ENCODE measurements at places on chromosomes 16 and 17. TPM values are rescaled to one million over a fixed set of nuclear protein-coding genes. Genes with fewer than 3 reads are reported as not detected.

- DNase-seq = peak; percentile 86
Measured at GRCh38 chr17:9239793-9240658, 218.7 kb downstream of the NTN1 start.

DNA sequence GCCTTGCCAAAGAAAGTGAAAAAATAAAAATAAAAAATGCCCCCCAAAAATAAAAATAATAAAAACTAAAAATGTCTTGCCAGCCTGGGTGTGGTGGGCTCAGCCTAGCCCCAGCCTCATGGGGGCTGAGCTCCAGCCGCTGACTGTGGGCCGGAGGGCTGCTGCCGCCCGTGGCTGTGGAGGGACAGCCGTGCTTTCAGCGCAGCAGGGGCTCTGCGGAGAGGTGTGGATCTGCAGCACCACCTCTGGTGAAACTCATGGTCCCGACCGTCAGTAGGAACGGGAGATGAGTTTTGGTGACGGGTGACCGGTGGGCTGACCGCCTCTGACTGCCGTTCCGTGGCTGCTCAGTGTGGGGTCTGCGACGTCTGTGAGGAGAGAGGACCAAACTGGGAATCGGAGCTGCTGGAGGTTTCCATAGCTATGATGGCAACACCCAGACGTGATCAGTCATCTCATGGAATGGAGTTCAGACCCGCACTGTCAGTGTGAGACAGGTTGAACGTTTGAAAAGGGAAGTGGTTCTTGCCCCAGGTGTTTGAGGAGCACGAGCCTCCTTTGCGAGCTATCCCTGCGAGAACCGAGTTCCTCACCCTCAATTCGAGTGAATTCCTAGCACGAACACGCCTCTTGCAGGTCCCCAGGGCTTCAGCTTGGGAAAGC lies 12.0 kb upstream of the RPL13 start:
- DNase-seq = no peak

GRCh38 chr17:35901631-35902175 lies 21.5 kb upstream of the CCL5 start:
- no peak for DNase-seq

GRCh38 chr16:19008245-19009169 lies 24.8 kb downstream of the TMC7 start:
- no peak for DNase-seq

GRCh38 chr16:27817038-27817437 lies 246.5 kb downstream of the GSG1L start:
- DNase-seq = no peak

DNA sequence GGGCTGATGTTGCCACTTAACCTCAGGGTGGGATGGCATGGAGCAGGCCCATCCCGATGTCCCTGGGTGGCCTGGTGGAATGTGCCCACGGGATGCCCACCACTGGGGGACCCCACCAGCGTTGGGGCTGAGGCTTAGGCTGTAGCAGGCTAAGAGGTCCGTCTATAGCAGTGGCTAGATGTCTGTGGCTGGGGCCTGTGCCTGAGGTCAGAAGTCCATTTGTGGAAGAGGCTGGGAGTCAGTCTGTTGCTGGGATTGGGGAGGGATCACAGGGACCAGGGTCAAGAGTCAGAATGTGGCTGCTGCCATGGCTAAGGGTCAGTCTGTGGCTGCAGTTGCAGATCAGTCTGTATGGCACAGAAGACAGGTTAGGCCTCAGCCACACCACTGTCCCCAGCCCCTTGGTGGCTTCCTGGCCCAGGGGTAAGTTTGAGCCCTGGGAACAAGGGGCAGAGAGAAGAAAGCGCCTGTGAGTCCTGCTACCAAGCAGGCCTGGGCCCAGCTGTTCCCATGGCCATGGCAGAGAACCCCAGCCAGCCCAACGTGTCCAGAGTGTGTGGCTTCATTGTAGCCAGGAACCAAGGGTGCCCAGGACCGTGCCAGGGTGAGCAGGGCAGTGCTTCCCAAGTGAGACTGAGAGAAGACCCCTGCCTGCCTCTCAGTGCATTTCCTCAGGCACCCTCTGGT lies 35.7 kb downstream of the RAI1 start:
- DNase-seq = no peak

GRCh38 chr16:24520983-24521382 lies 18.4 kb upstream of the RBBP6 start:
- no peak for DNase-seq

- no peak for DNase-seq
Measured at GRCh38 chr16:56181401-56181800, 9.9 kb upstream of the GNAO1 start.

DNA sequence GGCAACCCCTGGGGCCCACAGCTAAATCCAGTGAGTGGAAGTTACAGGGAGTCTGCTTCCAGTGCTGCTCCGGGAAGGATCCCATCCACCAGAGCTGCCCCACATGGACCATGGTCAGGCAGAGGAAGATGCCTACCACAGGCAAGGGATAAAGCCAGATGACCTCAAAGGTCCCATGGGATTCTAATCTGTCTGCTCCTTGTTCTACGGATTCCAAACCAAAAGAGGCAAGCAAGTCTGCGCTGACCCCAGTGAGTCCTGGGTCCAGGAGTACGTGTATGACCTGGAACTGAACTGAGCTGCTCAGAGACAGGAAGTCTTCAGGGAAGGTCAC lies 1.4 kb downstream of the CCL4L2 start:
- DNase-seq = no peak

GRCh38 chr17:20046629-20047028 lies 37.5 kb downstream of the SPECC1 start:
- DNase-seq = no peak

- no peak for DNase-seq
Measured at GRCh38 chr17:30103921-30104320, 12.7 kb upstream of the NSRP1 start.

- DNase-seq = no peak
Measured at GRCh38 chr16:2001035-2001434, 8.6 kb downstream of the ZNF598 start.

GRCh38 chr17:21076242-21076641 lies 33.4 kb upstream of the USP22 start:
- DNase-seq = no peak

GRCh38 chr17:80789356-80789902 lies 202.2 kb upstream of the CHMP6 start:
- DNase-seq = no peak

DNA sequence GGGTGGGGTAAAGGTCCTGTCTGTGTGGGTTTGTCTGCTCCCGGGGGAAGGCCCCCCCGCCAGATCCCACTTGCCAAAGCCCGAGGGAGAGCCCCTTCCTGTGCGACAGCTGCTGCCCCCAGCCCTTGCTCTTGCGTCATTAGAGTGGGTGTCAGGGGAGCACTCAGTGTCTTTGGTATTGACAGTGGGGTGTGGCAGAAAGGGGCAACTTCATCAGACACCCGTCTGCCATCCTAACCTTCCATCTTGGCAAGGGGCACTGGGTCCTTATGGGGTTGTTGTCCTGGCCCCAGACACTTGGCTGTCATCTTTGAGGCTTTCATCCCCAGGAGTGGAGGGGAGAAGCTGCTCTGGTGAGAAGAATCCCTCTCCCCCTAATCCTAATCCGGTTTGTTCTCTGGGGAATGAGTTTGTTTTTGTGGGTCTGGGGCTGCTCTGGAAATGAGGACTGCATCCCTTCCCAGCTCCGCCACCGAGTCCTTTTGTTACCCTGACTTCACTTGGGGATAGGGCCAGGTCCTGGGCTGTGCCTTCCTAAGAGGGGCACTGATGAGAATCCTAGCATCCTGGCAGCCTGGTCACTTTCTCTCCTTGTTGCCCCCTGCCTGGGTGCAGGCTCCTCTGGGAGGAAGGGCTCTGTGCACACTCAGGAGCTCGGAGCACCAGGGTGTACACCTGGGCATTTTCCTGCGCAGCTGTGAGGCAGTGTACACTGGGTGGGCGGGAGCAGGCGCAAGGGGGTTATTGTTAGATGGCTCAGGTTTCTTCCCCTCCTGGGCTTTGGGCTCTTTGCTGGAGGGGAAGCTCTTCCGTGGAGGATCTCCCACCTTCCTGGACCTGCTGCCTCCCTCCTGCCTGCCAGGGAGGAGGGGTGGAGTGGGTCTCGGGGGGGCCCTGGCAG lies 21.1 kb downstream of the GJD3 start:
- DNase-seq = peak; percentile 70

- DNase-seq = no peak
Measured at GRCh38 chr17:66341462-66341861, 39.0 kb downstream of the PRKCA start.

DNA sequence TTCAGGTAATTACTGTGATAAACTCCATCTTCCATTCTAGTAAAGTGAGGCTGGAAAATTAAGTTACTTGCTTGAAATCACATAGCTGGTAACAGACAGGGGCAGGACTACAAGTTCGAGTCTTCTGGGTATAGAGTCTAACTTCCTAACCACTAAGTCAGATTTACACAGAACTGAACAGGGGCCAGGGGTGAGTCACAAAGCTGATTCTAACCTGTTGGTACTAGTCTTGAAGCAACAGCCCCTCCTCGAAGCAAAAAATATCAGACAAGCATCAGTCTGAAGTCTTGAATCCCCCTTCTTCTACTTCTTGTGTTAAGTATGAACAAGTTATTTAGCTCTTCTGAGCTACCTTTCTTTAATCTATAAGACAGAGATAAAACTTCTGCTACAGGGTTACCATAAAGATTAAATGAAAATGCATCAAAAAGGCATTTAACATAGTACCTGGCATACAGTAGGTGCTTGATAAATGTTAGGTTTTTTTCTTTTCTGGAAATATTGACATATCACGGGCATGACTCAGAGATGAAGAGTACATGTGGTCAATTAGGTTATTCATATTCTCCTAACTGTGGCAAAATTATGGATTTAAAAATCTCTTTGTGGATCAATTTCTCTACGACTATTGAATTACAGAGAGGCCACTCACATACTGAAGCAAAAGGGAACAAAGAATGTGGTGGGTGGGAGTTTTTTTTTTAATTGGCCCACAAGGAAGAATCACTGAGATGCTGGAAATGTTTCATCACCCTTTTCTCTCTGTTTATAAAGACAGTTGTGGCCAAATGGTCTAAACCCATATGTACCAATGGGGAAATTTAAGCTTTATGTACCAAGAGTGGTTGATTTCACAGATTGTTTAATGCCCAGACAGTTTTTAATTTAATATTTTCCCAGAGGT lies 266.9 kb upstream of the DYNLRB2 start:
- no peak for DNase-seq

GRCh38 chr16:55349867-55350266 lies 25.9 kb downstream of the IRX6 start:
- DNase-seq = no peak

DNA sequence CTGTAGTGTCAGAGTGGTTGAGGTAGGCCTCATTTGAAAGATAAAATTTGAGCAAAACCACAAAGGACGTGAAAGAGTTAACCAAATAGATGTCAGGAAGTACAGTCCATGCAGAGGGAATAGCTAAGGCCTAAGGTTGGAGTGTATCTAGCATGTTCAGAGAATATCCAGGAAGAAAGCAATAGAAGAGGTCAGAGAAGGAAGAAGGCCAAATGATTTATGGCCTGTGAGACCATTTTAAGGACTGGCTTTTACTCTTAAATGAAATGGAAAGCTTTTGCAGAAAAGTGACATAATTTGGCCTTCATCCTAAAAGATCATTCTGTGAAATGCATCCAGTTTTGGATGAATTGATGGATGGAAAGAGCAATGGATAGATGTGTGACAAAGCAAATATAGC lies 116.5 kb downstream of the NLK start:
- DNase-seq = no peak

DNA sequence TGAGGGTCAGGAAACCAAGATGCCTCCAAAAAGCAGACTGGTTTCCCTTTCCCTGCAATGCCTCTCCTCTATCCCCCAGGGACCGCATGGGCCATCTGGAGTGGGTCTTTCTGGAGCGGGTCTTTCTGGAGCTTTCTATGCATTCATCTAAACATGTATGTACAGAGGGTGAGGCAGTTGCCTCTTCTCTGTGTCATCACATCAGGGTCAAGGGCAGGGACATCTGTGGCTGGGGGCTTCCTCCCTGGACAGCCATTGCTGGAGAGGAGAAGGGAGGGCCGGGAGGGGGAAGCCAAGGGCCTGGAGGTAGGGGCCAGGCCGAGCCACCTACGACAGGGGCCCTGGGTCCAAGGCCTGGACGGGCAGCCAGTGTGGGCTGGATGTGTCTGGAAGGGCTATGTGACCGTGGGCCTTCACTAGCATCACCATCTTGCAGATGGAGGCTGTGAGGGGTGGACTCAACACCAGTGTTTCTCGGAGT lies 840 bp downstream of the ADCY7 start:
- DNase-seq = no peak

The NEUROD2 gene
- total RNA-seq = not detected

The KRTAP4-4 gene
- not detected for total RNA-seq

The KRTAP4-5 gene
- not detected for total RNA-seq

The IRX3 gene
- 5.0 TPM for total RNA-seq

The ZP2 gene
- not detected for total RNA-seq

The WFIKKN1 gene
- total RNA-seq = 0.50 TPM

The TEKT1 gene
- not detected for total RNA-seq

The ALOX12B gene
- not detected for total RNA-seq
